ENCODE measurements at places on chromosomes 16 and 17.
A peak's percentile ranks its signal among the peaks of the same experiment; 100 is the strongest.

GRCh38 chr17:27087935-27088766, 205.8 kb upstream of the WSB1 start:
- DNase-seq: no peak

- no peak for DNase-seq
Observed at GRCh38 chr16:4814046-4814445, 11.6 kb upstream of the ROGDI start.

- no peak for DNase-seq
Observed at GRCh38 chr16:15899538-15900100, 11.2 kb upstream of the CEP20 start.

DNA sequence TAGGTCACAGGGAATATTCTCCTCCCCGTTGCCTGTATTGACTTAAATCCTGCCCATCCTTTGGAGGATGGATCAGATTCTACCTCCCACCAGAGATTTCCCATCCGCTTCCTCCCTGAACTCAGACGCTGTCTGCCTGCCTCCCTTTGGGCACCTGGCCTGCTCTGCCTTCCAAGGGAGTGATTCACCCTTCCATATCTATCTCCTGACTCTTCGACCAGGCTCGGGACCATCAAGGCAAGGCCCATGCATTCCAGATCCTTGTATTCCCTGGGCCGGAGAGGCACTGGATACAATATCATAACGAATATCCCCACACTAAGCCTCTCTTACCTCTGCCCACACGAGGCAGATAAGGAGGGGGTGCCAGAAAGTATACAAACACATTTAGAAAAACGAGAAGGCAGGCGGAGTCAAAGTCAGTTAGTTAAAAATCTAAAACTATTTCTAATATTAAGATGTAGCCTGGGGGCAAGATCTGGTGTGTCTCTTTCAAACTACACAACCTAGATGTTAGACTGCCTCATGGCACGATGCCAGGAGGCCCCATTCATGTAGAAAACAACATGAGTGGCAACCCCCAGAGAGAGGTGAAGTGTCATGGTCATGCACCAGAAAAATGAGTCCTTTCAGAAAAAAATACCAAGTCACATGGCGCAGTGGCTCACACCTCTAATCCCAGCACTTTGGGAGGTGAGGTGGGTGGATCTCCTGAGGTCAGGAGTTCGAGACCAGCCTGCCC, 9.2 kb downstream of the PMP22 start:
- peak; percentile 8 for DNase-seq

- DNase-seq: no peak
Observed at GRCh38 chr16:82761236-82761635, 134.5 kb downstream of the CDH13 start.

GRCh38 chr17:69523244-69523861, 108.9 kb downstream of the MAP2K6 start:
- peak; percentile 15 for DNase-seq

GRCh38 chr17:6172642-6173330, 102.6 kb downstream of the WSCD1 start:
- no peak for DNase-seq

GRCh38 chr17:7854078-7854777, 638 bp upstream of the TMEM88 start:
- DNase-seq: no peak

All from erythroblast (primary cell).